ENCODE measurements at places on chromosomes 1 and 21.

GRCh38 chr21:35614396-35614921, 445.9 kb downstream of the SETD4 start:
- DNase-seq: no peak

DNA sequence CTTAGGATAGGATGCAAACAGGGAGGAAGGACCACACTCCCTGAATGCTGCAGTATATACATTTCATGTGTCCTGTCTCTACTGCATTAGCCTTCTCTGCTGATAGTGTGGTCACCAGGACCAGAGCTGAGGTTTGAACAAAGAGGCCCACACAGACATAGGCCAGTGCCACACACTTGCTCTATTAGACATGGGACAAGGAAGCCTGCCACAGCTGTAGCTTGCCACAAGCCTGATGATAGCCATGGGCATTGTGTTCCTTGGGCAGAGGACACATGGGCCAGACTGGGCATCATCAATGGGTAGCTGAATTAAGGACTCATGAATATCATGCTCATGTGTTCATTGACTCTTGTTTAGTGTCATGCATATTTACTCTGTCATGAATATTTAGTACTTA, 10.4 kb downstream of the CAMSAP2 start:
- no peak for DNase-seq

DNA sequence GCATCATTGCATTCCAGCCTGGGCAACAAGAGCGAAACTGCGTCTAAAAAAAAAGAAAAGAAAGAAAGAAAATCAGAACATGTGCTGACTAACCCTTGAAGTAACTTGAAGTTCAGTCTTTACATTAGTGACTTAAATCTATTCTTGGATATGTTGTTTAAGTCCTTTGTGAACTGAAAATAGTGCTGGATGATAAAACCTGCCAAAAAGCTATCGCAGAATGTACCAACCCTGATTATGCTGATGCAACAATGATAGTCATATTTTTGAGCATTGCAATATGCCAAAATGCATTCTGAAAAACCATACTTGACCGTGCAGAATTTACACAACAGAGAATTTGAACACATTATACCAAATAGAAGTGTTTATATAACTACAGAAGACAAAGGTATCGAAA, 30.7 kb downstream of the SHISAL2A start:
- DNase-seq: no peak

DNA sequence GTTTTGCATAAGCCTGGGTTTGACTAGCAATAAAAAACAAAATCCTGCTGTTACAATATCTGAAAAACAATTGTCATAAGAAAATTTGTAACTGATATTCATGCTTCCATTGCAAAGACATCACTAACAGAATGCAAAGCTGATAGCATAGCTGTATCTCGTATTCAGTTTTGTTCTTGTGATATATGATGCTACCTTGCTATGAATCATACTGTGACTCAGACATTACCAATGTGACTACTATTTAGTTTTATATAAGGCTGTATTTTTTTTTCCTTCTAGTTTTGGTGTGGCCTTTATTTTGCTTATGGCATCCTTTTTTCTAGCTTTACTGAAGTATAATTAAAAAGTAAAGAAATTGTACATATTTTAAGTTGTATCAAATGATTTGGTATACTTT, 1381.8 kb downstream of the MRPL39 start:
- DNase-seq: no peak

DNA sequence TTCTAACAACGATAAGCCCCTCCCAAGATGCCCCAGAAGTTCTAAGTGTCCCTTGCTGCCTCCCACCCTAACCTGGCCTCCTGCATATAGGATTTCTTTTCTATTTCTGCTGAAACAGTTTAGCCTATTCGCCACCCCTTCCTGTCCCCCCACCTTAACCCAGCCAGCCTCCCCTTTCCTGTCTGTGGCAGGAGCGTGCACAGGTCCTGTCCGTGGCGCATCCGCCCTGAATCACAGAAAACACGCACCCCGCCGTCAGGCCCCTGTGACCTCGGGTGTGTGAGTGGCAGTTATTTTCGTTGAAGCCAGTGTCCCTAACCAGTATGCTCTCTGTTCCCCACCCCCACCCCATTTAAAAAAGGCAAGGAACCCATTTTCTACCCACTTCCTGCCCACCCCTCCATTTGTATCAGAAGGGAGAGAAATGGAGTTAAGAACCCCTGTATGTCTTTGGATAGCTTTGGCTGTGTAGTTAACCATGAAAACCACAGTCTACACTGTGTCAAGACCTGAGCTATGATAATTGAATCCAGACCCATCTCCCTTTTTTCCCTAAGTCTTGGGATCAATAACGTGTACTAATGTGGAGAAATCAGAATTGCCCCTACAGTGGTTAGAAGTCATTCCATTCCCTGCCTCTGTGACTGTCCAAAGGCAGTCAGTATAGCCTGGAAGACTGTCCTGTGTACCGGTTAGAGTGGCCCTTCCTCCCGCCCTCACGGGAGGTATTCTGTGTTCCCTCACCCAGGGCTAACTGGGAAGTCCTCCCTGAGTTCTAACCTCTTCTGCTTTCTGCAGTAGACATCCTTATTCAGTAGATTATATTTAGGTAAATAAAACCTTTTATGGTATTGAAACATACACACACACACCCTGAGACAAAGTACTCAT, 1.8 kb downstream of the PLEKHO1 start:
- DNase-seq: no peak

DNA sequence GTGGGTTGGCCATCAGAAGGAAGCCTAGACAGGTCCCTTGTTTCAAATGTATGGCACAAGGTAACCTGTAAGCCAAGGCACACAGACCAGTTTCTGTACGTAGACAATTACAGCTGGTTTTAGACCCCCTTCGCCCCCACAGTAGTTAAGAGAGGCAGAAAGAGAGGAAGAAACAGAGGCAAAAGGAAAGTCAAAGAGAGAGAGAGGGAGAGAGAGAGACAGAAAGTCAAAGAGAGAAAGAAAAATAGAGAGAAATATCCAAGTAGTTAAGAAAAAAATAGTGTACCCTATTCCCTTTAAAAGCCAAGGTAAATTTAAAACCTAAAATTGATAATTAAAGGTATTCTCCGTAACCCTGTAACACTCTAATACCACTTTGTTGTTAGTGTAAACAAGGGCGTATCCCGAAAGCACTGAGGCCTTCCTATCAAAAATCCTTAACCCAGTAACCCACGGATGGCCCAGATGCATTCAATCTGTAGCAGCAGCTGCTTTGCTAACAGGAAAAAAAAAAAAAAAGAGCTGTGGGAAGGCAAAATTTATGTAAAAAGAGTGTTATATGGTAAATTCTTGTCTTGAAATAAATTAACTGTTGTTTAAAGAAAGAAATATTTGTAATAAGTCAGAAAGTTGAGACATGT, 49.4 kb downstream of the ADCY10 start:
- no peak for DNase-seq

- DNase-seq: no peak
Measured at GRCh38 chr1:191432817-191433216, 725.4 kb upstream of the RGS18 start.

DNA sequence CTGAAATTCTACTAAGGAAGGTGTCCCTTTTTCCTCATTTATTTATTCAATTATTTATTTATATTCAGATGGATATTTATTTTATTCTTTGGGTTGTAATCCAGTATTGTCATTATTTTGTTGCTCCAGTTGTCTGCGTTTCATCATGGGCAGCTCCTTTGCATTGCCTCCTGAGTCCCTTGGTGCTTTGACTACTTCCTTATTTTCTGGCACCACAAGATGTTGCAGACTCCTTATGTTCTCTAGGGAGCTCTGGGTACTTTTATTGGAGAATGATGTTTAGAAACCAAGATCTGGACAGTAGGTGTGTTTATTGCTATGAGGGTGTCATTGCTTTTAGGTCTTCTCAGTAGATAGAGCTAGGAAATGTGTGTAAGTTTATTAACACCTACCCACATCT, 59.9 kb upstream of the ERRFI1 start:
- DNase-seq: no peak

DNA sequence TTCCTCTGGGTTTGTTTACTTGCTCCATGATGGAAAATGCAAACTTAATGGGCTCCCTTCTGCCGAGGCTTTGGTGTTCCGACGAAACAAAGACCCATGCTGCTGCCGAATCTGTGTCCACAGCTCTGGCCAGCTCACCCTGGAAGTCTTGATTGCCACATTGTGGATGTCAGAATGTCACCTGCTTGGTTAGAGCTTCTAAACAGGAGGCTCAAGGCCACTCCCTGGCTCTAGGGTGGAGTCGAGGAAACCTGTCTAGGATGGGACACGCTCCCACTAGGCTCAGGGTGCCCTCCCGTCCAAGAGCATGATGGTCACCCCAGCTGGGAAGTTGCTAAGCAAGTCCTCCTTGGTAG, 279.3 kb upstream of the VAMP3 start:
- no peak for DNase-seq

- no peak for DNase-seq
Measured at GRCh38 chr1:22817462-22817861, 106.8 kb downstream of the EPHB2 start.

GRCh38 chr21:41187537-41188025, 19.6 kb downstream of the BACE2 start:
- DNase-seq: no peak

DNA sequence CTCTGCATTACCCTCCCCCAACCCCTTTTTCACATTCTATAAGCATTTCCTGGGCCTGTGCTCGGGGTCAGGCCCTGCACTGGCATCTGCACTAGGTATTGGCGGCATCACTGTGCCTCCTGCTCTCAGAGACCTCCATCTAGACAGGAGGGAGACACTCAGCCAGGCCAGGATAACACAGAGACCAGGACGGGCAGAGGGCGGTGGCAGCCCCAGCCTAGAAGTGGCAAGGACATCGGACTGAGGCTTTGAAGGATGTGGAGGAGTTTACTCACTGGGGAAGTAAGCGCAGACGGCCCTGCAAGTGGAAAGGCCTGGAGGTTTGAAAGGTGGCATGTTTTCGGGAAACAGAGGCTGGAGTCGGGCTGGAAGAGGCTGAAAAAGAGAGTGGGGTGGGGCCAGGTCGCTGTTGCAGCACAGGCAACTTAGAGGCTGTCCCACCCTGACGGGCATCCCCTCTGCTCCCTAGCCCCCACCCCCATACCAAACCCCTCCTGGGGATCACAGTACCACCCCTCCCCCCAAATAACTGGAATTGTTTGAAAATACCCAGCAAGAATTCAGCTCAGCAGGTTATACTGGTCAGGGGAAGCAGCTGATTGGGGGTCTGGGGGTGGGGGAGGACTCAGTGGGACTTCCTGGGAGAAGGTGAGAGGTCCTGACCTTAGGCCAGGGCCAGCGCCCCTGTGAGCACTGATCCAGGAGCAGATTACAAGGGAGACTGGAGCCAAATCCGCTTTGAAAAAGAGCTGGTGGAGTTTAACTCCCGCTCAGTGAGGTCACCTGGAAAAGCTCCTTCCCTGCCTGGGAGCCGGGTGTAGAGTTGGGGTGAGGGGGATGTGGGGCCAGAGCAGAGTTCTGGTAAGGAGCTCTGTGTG, 121.8 kb upstream of the WNT4 start:
- DNase-seq: no peak

DNA sequence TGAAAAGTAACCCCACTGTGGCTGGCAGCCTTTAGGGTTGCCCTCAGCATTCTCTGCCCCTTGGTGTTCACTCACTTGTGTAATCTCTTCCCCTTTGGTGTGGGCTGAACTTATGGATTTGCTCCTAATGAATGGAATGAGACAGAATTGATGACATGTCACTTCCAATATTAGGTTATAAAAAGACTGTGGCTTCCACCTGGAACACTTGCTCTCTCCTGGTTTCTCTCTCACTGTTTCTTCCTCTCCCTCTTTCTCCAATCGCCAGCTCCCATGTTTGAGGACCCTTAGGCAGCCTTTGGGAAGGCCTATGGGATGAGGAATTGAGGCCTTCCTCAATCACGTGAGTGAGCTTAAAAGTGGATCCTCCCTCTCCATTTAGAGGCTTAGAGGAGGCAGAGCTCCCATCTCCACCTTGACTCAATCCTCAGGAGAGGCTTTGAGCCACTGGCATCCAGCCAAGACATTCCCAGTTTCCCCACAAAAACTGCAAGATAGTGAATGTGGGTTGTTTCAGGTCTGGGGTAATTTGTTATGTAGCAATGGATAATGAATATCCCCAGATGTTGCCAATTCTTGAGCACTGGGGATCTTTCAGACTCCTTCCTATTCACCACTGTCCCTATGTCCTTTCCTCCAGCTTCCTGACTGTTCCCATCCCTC, 95.5 kb upstream of the CD34 start:
- DNase-seq: no peak

- no peak for DNase-seq
Measured at GRCh38 chr1:228351850-228352249, 54.8 kb downstream of the TRIM11 start.

DNA sequence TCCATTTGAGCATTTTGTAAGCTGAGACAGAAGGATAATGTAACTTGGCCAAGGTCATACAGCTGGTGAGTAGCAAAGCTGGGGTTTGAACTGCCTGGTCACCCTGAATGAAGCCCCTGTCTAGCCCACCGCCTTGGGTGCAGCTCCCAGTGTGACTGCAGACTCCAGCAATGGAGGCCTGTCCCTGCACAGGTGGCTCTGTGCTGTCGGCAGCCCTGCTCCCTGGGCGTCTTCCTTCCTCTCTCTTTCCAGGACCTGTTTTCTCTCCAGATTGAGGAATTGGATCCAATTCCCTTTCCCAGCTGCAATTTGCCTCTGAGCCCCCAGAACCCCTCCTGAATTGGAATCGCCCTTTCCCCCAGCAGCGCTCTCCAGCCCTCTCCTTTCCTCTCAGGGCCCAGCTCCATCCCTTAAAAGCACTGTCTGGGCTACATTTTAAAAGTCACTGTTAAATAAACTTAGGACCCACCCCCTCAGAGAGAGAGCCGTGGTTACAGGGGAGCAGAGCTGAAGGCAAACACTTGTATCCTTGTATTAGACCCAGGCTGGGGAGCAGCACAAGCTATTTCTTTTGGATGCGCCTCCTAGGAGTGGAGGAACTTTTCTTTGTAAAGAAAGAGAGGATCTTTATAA, 161.4 kb upstream of the LMO4 start:
- DNase-seq: no peak

- no peak for DNase-seq
Measured at GRCh38 chr1:179120736-179121135, 38.9 kb downstream of the TOR3A start.

- no peak for DNase-seq
Measured at GRCh38 chr1:40379785-40380452, 6.4 kb downstream of the SMAP2 start.

- DNase-seq: no peak
Measured at GRCh38 chr1:44239331-44239960, 26.2 kb downstream of the DMAP1 start.

GRCh38 chr1:150696590-150696989, 364 bp downstream of the GOLPH3L start:
- DNase-seq: no peak

DNA sequence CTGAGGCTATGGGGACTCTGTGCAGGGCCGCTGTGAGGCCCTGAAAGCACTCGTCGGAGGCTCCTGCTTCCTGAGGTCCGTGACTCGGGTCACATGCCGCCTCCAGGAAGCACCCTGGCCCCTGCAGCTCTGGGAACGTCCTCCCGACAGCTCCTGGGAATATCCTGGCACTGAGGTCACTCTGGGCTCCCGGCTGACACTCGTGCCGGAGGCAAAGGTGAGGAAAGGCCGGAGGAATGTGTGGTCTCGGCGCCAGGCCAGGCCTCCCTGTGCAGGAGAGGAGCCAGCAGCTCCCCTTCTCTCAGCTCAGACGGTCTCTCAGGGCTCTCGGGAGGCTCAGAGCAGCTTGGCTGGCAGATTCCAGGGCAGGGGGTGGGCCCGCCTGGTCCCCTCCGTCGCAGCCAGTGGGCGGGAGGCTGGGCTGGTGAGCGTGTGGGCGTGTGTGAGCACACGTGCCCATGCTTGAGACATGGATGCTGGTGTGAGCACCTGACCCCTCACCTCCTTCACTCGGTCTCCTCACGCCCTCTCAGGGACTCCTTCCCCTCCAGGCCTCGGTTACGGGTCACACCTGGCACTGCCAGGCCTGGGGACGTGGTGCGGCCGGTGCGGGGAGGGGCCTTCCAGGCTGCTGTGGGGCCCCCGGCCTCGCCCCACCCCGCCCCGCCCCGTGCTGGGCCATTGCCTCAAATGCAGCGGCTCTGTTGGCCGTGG, 5.5 kb upstream of the RNF223 start:
- DNase-seq: no peak
